Activated CD4-positive, alpha-beta T cell treated with anti-CD3 and anti-CD28 coated beads, Interleukin-2, amount 50 U/mL, for 1 hour (primary cell): ENCODE measurements at places on chromosomes 6 and 20.

DNA sequence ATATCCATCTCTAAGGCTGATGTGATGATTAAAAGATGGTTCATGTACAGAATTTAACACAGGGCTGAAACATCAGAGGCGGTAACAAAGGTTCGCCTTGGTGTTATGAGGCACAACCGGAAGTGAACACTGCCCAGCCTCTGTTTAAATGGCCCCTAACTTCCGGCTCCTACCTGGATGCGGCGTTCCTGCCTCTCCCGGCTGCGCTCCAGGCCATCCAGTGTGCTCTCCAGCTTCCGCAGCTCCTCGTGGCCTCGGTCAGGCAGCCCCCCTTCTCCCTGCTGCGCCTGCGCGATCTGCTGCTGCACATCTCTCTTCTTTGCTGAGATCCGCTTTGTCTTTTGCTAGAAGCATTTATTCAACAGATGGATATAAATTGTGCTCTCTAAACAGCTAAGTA lies 195.3 kb downstream of the SYNE1 start:
- DNase-seq = no peak

DNA sequence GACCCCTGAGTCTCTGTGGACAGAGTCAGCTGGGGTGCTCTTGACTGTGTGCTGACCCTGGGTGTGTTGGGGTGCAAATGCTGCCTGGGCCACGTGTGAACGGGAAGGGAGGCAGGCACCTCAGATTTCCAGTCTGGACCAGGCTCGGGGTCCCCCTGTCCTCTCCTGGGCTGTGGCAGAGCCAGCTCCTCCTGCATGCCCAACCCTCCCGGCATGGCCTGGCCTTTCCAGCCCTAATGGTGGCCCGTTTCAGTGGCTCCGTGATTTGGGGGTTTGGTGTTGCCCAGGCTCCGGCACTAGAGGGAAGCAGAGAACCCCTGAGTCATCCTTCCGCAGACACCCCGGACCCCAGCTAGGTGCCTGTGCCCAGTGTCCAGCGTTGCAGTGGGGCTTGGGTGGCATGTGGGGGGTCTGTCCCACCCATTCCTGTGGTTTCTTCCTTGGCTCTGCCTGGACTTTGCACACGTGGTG lies 9.1 kb downstream of the RBM38 start:
- DNase-seq = no peak

DNA sequence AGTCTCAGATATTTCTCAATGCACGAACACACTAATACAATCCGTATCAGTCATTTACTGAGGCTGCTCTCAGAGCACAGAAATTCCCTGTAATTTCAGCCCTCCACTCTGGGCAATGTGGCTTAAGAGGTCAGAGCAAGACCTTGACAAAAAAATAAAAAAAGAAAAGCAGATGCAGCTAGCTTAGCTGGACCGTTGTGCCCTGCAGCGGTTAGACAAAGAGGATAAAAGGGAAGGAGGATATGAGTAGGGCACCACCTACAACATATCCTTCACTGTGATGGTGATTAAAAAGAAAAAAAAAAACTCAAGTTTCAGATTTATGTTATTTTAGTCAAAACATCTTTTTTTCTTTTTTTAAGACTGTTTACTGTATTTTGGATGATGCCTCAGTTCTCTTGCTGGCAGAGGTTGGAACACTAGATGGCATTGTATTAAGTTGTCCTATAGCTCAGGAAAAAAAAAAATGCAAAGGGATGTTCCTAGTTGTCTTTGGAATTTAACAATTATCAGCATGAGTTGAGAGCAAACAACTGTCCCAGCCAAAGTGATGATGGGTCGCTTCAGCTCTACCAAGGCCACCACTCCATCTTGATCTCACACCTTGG lies 59.9 kb downstream of the ANKEF1 start:
- DNase-seq = no peak

- DNase-seq = no peak
Measured at GRCh38 chr20:37347891-37348791, 2.2 kb downstream of the SRC start.

DNA sequence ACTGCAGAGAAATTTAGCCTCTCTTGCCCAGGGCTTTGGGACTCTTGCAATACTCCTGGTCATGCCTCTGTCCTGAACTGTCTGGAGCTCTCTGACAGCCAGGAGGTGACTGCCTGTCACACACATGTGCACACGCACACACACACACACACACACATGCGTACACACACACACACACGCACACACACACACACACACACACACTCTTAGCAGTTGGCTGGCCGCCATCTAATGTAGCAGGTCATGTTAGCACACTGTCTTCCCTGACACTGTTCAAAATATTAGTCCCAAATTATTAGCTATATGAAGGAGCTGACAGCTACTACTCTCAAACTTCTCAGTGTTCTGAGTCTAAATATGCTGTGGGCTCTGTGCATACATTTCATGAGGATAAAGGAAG lies 60.9 kb downstream of the IPCEF1 start:
- no peak for DNase-seq

DNA sequence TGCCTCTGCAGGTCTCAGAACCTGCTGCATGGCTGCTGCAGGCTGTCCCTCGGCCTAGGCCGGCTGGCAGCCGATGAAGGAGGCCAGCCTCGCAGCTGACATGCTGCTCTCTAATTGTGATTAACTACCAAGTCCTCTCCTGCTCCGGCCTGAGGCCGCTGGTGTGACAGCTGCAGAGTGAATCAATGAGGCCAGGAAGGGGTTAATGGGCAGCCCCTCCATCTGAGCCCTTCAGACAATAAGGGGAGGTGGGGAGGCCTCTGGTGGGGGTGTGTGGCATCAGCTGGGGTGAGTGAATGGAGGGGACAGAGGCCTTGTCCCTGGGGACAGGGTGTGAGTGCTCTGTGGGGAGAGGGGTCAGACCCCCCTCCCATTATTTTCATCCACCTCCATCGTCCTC lies 34.4 kb downstream of the SLC52A3 start:
- no peak for DNase-seq

DNA sequence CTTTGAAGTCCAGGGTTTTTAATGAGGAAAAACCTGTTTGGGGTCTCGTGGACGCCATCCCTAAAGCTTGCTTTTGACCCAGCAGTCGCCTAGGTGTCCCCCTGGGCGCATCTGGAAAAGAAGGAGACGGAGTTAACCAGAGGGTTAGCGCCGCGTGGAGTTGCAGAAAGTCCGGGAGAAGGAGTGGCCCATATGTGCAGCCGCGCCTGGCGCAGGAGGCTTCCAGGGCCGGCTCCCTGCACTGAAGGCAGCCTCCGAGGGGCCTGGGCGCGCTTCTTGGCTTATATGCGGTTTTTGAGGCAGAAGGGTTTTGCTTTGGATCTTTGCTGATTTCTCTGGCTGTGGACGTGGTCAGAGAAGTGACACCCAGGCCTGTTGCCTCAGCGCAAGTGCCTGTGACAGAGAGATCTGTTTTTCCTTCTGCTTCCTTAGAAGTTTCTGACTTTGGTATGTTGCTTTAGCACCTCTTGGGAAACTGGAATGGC lies 987 bp downstream of the TMEM181 start:
- no peak for DNase-seq
